Suprapubic skin (tissue), 4 donors: ENCODE measurements at places on chromosomes 12 and 14.
A peak's percentile ranks its signal among the peaks of the same experiment; 100 is the strongest.

DNA sequence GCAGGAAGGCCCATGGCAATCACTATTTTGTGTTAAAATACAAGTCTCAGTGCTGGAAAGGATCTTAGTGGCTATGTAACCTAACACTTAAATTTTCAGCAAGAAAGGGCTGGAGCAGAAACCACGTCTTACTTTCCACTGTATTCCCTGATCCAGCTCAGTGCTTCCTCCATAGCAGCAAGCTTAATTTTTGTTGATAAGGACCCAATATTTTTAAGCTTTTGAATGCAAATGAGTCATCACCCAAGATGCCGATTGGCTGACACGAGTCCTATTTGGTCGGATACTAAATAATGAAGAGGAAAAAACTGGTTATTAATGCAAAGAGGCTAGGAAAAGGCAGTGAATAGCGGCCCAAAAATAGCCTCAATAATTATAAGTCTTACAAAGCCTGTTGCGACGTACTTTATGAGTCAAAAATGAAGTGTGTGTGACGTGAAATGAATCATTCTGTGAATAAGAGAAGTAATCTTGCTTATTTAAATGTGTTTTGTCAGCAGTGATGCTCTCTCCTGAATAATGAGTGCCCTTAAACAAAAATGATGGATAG lies 46.9 kb upstream of the IGF1 start:
- DNase-seq, result no peak

DNA sequence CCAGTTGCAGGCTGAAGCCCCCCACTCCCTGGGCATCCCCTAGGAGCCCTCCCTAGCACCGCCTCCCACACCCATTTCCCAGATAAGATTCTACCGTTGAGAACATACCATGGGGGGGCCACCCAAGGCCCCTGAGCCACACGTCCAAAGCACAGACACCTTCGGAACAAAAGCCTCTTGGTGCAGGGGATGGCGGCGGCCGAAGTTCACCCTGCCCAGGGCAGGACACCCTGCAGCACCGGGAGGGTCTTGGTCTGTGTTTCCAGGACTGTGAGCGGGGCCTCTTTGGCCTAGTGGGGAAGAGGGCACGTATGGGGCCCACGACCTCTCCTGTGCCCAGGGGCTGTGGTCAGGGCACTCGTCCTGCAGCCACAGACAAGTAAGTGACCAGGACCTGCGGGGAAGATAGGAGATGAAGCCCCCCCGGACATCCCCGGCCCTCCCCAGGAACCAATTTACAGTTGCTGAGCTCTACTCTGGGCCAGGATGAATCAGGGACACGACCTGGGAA lies 154.3 kb upstream of the C14orf180 start:
- peak; percentile 37 for DNase-seq

- DNase-seq, result no peak
These were observed 33.3 kb downstream of the NT5DC3 start for GRCh38 chr12:103807561-103808238.

DNA sequence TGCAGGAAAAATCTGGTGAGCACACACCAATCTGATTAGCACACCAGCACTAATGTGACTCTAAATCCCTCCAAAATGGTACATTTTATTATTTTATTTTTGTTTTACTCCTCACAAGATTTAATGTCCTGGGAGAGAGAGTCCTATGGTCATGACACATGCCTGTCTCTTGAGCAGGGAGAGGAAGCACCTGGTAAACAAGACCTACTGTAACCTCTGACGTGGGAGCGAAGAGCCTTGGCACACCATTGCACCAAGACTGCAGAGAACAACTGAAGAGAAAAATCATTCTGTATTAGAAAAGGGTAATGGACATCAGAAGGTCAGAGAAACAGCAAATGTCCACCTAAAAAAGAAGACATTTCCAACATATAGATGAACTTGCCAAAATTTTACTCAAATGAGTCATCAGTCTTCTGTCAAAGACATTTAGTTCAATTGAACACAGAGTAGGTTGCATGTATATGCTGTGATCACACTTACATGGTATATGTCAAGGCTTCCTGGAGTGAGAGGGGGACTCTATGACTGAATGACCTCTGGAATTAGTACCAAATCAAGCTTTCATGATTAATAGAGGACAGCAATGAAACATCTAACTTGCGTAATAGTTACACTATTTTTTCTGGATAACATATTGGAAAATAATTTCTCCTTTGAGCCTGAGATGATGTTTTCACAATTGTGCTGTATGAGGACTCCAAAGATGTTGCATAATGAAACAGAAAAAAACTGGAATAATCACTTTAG lies 186.9 kb upstream of the FLRT2 start:
- no peak for DNase-seq

GRCh38 chr14:69101331-69101826 lies 51.5 kb downstream of the DCAF5 start:
- no peak for DNase-seq

DNA sequence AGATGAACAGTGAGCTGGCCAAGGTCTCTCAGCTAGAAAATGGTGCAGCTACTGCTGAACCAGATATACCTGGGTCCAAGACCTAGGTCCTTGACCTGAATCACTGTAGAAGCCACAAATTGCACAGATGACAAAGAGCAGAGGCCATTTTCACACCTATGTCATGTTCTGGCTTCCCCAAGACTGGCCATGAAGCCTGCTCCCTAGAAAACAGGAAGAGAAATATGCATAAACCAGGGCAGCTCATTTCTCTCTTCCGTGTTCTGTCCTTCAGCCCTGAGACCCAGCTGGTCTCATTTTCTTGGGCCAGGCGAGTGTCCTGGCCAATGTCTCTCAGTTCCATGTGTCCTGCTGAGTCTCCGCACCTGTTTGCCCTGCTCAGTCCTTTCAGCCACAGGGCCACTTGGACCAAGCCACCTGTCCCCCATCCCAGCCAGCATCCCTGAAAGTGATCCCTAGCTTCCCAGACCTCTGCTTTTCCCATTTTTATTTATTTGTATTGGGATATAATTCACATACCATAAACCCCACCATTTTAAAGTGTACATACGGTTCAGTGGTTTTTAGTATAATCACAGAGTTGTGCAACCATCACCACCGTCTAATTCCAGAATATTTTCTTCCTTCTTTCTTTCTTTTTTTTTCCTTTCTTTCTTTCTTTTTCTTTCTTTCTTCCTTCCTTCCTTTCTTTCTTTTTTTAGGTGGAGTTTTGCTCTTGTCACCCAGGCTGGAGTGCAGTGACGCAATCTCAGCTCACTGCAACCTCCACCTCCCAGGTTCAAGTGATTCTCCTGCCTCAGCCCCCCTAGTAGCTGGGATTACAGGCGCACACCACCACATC lies 27.0 kb downstream of the P2RX7 start:
- no peak for DNase-seq

DNA sequence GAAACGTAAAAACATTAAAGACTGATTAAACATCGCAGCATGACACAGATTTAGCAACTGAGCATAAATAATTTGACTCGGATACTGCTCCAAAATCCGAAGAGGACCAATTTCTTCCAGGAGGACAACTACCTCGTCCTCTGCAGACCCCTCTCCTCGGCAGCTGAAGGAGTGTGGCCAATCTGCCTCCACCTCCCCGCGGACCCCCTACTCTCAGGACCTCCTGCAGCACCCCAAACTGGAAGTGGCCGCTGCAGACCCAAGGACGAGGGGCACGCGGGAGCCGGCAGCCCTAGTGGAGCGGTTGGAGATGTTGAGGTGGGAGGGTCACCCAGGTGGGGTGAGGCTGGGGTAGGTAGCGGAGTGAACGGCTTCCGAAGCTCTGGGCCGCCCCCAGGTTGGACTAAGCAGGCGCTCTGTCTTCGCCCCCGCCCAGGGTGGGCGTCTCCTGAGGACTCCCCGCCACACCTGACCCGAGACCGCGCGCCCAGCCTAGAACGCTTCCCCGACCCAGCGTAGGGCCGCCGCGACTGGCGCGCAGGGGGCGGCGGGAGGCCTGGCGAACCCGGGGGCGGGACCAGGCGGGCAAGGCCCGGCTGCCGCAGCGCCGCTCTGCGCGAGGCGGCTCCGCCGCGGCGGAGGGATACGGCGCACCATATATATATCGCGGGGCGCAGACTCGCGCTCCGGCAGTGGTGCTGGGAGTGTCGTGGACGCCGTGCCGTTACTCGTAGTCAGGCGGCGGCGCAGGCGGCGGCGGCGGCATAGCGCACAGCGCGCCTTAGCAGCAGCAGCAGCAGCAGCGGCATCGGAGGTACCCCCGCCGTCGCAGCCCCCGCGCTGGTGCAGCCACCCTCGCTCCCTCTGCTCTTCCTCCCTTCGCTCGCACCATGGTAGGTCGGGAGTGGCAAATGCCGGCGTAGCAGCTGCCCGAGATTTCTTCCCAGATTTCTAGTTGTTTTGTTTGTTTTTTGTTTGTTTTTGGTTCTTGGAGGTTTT lies at the start of gene CALM1:
Gene CALM1 (plus strand): TSS at position 689 of the 999 bp plus-strand sequence. CDS start 202 bp downstream, at position 891.
- peak; percentile 96 for DNase-seq

- no peak for DNase-seq
These were observed 50.9 kb downstream of the MVK start for GRCh38 chr12:109624467-109624866.

- DNase-seq, result no peak
These were observed 73.8 kb upstream of the DCN start for GRCh38 chr12:91256411-91256810.

DNA sequence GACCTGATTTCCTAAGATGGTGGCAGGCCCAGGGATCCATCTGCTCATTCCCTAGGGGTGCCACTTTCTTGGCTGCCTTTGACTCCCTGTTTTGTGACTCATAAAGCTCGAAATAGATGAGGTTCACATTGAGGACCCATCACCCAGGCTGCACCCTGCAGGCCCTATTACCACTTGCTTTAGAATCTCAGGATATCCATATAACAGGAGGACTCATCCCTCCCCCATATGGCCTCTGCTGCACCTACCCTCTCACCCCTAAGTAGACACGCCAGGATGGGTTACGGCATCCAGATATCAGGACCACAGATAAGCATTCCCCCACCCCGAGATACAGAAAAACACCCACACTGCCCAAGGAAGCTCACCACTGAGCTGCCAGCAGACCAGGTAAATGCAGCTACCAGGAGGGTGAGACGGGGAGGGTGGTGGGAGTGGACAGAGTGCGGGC lies 155.7 kb downstream of the DPF3 start:
- no peak for DNase-seq

- no peak for DNase-seq
These were observed 20.0 kb upstream of the FICD start for GRCh38 chr12:108495054-108495453.

DNA sequence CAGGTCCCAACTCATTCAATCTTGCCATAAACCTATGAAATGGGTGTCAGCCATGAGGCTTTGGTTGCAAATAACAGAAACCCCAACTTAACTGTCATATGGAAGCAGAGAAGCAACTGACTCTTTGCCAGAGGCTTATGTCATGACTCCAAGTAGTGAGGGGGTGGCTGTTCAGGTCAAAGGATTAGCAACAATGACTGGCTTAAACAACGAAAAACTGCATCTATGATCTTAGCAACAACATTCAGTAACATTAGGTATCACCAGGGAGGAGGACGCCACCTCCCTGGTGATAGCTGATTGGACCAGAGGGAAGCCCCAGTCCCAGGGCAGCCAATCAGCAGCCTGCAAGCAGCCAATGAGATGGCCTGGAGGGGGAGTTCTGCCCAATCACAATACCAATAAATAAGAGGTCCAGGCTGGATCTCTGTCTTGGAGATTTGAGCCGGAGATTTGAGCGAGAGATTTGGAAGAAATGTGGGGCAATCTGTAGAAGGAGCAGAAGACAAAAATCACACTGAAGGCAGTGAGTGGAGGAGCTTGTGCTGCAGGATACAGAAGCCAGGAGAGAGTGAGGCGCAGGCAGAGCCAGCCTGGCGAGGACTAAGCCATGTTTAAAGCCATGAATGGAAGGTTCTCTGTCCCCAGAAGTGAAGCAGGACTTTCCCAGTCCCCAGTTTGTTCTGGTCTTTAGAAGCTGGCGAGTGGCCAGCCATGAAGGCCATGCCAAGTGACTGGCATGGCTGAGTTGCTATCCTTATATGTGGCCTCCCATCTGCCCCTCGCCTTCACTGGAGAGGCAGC lies 93.3 kb downstream of the CALM1 start:
- no peak for DNase-seq

DNA sequence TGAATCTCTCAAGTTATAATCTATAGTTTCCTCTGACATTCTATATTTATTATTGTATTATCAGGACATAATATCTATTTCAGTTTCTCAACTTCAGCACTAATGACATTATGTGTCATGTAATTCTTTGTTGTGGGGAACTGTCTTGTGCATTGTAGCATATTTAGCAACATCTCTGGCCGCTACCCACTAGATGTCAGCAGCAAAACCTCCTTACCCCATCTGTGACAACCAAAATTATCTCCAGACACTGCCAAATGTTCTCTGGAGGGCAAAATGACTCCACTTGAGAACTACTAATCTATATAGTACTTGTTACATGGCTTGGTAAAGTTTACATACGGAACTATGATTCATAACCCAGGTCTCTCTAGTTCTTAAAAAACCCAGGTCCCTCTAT lies 110.2 kb downstream of the RASSF9 start:
- no peak for DNase-seq

DNA sequence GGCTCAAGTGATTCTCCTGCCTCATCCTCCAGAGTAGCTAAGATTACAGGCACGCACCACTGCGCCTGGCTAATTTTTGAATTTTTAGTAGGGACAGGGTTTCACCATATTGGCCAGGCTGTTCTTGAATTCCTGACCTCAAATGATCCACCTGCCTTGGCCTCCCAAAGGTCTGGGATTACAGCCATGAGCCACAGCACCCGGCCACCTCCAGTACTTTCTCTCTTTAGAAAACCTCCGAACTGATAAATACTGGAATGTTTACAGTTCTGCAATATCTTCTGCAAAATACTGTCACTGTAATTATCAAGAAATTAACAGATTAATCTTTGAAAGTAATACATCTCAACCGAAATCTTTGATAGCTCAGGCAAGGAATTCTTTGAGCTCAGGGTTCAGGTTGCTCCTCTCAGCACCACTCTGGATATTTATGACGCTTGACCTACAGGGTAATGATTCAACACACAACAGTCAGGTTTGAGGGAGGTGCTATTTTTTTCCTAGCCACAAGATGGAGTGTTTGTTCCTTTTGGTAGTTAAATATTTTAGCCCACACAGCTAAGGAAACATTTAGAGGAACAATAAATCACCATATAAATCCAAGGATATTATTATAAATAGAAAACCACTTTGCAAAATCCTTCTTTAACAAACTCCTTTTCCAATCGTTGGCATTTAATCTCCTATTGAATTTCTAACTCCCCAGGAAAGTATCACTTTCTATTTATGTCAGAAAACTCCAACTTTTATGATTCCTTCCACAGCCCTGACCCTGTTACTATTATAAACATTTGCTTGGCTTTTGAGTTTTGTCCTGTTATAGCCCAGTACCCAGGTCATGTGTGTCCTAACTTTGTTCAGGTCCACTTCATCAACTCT lies 48.6 kb upstream of the GTF2A1 start:
- no peak for DNase-seq

- no peak for DNase-seq
These were observed 88.6 kb downstream of the EPS8 start for GRCh38 chr12:15700595-15700994.

DNA sequence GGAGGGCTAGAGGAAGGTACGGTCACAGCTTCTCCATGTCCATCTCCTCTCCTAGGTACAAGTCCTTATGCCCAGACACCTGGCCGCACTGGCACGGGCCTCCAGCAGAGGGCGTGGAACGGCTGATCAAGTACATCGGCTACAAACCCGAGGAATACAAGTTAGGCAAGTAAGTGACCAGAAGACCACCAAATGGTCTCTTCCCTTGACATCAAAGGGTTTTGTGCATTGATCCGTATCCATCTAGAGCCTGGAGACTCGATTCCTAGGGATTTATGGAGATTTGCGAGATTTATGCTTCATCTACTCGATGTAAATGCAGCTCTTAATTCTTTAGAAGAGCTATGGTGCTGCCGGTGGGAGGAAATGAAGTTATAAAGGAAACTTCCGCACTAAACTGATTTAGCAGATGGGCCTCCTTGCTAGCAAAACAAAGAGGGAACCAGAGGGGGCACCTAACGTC lies 44.2 kb downstream of the KCTD10 start:
- DNase-seq, result peak; percentile 88
